MV-4-11 (cell line): ENCODE measurements at places on chromosomes 3 and 15.

DNA sequence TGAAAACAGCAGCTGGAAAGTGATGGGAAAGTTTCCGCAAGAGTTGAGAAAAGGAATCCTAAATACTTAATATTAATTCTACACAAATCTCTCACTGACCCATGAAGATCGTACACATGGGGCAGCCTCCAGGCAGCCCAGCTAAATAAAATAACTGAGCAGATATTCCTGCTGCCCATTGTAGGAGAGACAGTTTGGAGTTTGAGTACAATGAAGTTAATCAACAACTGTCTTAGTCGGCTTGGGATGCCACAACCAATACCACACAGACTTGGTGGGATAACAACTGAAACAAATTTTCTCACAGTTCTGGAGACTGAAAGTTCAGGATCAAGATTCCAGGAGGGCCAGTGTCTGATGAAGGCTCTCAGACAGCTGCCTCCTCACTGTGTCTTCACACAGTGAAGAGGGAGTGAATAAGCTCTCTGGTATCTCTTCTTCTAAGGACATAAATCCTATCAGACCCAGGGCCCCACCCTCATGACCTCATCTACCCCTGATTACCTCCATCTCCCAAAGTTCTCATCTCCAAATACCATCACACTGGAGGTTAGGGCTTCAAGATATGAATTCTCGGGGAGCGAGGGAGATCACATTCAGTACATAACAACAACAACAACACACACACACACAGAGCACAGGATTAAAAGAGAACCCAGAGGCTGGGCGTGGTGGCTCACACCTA, 9.7 kb downstream of the TRPM7 start:
- no peak for DNase-seq

GRCh38 chr3:3191675-3192285, 12.3 kb upstream of the CRBN start:
- no peak for DNase-seq

- DNase-seq, result no peak
Observed at GRCh38 chr15:93587059-93587521, 498.1 kb upstream of the RGMA start.

- DNase-seq, result no peak
Observed at GRCh38 chr3:111774622-111775021, 84.4 kb upstream of the PHLDB2 start.

GRCh38 chr3:57048052-57048671, 12.3 kb upstream of the SPATA12 start:
- no peak for DNase-seq

DNA sequence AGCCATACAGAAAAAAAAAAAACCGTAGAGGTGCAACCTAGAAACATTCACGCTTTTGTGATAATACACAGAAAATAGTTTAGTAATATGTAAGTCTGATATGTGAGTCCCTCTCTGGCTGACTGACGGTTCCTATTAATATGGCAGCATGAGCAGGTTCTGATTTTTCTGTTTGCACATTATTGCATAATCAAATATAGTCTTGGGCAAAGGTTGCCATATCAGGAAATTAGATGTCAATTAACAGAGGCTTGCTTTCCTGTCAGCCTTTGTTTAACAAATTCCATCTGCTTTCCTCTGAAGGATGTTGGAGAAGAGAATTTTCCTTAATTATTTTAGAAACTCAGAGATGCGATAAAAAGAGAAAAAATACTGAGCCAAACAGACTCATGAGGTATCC, 14.8 kb downstream of the GABRB3 start:
- no peak for DNase-seq

DNA sequence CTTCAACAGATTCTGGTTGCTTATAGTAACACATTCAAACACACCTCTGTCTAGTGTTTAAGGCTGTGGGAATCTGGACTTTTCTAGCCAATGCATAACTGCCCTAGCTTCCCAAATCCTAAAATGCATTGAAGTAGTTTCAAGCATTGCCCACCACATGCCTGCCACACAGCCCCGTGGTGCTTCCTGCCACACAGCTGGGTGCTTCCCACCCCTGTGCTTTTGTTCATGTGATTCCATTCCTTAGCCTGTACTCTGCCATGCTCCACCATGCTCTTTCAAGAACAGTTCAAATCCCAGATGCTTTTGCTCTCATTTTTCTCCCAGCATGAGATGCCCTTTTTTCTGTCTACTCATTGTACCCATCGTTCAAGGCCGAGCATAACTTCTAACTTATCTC, 2.3 kb upstream of the CMC1 start:
- DNase-seq, result no peak

- DNase-seq, result no peak
Observed at GRCh38 chr3:55719006-55719405, 231.9 kb upstream of the WNT5A start.

GRCh38 chr3:121661376-121661775, 673 bp upstream of the HCLS1 start:
- DNase-seq, result no peak

- no peak for DNase-seq
Observed at GRCh38 chr3:190847436-190847835, 15.1 kb downstream of the GMNC start.

GRCh38 chr15:60912984-60913697, 316.0 kb downstream of the RORA start:
- DNase-seq, result no peak

DNA sequence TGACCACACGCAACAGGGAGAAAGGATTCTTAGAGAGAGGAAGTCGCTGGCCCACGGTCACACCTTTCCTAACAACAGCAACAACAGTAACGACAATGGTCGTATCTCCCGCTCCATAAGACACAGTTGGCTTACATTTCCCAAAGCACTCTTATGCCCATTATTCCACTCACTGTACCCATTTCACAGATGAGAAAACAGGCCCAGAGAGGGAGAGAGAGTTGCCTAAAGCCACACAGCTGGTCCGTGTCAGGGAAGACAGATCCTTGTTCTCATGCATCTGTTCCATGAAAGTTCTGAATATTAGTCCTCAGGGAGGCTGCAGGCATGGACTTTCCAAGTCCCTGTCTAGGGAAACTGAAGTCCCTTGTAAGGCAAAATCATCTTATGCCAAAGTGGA, 42.0 kb upstream of the ATP2B2 start:
- no peak for DNase-seq

DNA sequence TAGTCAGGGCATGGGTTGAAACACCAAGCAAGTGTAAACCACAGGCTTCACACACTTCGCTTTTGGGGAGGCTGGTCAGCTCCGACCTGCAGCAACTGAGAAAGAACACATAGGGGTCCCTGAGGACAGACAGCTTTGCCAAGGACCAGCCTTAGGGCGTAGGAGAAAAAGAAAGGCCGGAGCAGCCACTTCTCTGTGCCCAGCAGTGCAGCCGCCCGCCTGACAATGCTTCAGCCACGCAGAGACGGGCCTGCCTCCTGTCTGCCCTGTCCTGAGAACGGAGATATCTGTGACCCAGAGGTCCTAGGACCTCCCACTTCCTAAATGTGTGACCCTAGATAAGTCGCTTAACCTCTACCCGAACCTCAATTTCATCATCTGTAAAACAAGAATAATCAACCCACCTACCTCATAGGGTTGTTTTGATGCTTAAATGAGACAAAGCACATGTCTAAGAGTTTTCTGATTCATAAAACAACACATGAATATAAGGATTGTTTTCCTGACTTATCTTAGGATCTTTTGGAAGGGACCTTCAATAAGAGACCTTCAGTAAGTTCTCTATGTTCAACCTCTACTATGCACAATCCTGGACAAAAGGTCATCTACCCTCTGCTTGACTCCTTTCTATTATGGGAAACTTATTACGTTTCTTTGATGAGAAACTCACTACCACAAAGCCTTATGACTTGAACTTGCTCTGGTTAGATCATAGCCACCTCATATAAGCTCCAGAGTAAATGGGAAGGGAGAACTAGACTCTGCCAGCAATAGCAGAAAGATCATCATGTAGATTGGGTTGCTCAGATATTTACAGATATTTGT, 32.9 kb upstream of the RFTN1 start:
- no peak for DNase-seq

DNA sequence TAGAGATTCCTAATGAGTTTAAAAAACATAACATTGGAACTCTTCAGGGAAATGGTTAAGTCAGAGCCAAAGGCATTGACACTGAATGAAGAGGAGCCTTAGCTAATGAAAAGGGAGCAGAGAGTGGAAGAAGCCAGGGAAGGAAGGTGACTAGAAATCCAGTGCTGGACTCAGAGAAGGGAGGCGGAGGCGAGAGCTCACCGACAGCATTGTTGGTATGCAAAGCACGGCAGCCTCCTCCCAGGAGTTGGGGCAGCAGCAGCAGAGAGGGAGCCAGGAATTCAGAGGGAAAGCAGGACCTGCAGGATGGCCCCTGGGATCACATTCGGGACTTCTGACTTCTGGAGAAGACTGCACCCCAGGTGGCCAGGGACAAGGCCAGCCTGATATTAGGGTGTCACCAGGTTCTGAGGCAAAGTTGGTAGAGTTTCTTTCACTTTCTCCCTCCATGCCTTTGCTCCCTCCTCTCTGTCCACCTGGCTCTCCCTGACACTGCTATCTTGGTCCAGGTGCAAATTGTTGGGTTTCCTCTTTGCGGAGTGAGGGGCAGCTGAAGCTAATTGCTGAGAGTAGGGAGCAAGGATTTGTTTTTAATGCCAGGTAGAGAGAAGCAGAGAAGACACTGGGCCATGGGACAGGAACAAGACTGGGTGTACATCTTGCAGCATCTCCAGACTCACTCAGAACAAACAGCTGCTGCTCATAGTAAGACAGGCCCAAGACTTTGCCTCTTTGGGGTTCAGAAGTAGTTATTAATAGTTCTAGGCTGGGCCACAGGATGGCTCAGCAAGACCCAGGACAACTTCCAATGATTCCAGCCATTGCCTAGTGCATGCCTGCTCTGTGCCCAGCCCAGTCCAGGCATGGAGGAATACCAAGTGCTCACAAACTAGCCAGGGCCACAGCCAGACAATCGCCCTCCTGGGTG, 157.9 kb downstream of the TLE3 start:
- no peak for DNase-seq

- DNase-seq, result no peak
Observed at GRCh38 chr15:51460796-51461195, 119.3 kb downstream of the GLDN start.

- no peak for DNase-seq
Observed at GRCh38 chr15:100635406-100636071, 33.1 kb downstream of the ASB7 start.

DNA sequence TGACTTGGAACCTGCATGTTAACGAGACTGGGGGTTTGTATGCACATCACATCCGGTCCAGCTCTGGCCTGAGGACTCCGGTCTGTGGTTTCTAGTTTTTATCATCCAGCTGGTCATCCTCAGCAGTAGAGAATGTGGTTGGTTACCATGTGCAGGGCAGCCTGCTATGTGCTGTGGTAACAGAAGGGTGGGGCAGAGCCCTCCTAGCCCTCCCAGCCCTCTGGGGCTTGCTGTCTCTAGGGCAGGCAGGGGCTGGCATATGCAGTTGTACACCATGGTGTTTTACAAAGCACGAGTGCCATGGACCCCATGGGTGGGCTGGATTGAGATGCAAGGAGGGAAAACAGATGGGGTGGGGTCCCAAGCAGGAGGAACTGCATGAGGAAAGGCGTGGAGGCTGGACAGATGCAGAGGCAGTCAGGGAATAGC, 70.2 kb downstream of the APBA2 start:
- peak; percentile 77 for DNase-seq

- no peak for DNase-seq
Observed at GRCh38 chr3:117126946-117127546, 417.5 kb downstream of the TUSC7 start.

DNA sequence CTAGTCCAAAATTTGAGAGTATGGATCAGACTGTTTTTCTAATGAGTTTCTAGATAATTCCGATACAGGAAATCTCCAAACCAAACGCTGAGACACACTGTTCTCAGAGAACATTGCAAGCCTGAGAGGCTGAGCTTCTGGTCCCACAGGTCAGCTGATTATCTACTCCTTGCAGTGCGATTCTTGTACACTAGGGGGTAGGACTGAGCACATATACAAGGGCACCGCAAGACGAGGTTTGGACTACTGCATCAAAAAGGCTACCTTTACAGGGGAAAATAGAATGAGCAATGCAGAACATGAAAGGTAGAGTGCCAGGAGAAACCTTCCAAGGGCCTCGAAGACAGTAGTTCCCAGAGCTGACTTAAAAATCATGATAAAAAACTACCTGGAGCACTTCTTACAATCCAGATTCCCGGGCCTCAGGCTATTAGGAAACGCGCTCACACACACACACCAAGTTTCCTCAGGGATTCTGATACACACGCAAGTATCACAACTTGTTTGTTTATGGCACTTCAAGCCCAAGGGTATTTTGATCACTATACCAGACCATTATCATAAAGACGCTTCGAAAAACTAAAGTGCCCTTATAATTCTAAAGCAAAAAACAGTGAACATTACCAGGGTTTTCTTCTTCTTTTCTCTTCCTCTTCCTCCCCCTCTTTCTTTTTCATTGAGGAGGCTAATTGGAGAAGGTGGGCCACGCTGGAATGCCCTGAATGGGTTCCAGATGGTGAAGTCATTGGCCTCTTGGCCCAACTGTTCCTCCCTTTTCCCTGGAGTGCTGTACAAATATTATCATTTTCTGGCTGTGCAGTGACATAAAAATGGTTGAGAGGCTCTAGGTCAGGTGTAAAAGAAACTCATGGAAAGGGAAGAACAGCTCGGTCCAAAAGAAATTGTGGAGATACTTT, 61.8 kb downstream of the SLC12A8 start:
- peak; percentile 72 for DNase-seq

DNA sequence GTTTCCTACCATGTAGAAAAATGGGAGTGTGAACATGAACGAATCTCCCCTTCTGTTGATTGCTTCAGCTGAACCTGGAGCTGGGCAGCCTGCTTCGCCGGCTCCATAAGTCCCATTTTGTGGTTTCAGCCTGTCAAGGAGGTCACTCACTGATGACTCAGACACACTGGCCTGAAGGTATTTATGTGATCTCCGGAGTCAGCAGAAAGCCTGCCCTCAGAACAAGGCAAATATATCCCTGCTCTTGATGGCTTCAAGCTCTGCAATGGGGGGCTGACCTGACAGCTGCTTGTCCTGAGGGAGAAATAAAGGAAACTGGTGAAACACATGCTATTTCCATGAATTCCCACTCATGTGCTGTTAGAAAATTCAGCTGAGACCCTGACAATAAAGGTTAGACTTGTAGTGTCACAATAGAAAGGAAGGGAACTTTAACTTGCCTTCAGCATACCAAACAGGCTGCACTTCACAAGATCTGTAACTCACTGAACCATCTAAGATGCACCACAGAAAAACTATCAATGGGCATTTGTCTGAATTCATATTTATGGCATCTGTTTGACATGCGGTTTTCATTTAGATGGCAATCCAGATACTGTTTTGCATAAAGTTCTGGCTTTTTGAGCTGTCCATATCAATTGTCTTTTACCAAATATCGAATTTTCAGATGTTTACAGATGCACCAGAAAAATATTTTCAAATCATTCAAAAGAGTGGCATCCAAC, 282.0 kb upstream of the VEPH1 start:
- DNase-seq, result no peak

DNA sequence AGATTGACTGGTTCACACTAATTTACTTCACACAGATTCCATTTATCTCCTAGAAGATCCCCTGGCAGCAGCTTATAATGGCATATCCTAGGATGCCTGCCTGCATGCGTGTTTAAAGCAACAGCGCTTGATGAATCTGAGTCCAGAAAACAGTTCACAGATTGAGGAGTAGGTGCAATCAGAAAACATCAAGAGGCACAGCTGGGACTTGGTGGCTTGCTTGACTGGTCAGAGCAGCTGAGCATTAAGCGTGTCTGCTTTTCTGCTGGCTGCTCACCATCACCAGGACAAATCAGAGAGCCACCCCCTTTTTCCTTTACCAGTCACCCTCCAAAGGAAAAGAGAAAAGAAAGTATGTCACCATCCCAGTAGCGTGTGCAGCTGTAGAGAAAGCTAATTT, 223.6 kb downstream of the WDR72 start:
- DNase-seq, result no peak

GRCh38 chr15:73932381-73933191, 6.3 kb downstream of the LOXL1 start:
- DNase-seq, result no peak
